ENCODE measurements at places on chromosomes 5 and 9. TPM values are rescaled to one million over a fixed set of nuclear protein-coding genes. Genes with fewer than 3 reads are reported as not detected.

- H3K27ac ChIP-seq = no peak overlapping the region
- no peaks in the 10 kb centered on the region for H3K36me3 ChIP-seq
- no peak for DNase-seq
These were observed 136.7 kb upstream of the ZNF462 start for GRCh38 chr9:106726070-106726815.

DNA sequence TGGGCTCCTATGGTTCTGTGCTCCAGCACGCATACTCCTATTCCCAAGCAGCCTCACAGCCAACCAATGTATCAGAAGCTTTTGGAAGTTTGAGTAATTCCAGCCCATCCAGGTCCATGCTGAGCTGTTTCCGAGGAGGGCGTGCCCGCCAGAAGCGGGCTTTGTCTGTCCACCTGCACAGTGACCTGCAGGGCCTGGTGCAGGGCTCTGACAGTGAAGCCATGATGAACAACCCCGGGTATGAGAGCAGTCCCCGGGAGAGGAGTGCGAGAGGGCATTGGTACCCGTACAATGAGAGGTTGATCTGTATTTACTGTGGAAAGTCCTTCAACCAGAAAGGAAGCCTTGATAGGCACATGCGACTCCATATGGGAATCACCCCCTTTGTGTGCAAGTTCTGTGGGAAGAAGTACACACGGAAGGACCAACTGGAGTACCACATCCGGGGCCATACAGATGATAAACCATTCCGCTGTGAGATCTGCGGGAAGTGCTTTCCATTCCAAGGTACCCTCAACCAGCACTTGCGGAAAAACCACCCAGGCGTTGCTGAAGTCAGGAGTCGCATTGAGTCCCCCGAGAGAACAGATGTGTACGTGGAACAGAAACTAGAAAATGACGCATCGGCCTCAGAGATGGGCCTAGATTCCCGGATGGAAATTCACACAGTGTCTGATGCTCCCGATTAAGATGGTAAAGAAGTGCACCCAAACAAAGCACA, 19.9 kb downstream of the ZBTB34 start:
- no peaks in the 10 kb centered on the region for H3K27me3 ChIP-seq
- no peak for DNase-seq
- no peak overlapping the region for H3K27ac ChIP-seq

- H3K4me1 ChIP-seq = no peaks in the 10 kb centered on the region
- no peaks in the 10 kb centered on the region for H3K27me3 ChIP-seq
- H3K4me3 ChIP-seq = no peak overlapping the region
- DNase-seq = no peak
- H3K27ac ChIP-seq = no peak overlapping the region
These were observed 12.8 kb upstream of the MAPK9 start for GRCh38 chr5:180304431-180305375.

DNA sequence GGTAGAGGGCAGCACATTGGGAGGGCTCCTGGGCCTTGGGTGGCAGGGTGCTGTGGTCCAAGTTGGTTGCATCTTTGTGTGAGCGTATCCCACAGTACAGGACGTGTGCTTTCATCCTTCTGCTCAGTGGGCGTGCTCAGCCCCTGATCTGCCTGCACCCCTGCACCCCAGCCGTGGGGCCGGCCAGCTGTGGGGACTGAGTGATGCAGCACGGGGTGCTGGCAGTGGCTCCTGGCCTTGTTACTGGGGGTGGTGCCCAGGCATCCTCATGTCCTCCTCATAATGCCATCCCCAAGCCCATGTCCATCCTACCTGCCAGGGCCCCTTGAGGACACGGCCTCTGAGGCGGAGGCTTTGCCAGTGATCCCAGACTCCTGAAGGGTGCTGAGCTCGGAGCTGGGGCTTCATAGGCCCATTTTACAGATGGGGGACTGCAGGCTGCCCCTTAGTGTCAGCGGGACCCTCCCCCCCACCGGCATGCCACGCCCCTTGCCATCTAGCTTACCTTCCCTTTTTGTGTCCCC, 100.7 kb downstream of the PHF2 start:
- no peaks in the 10 kb centered on the region for H3K27me3 ChIP-seq
- no peaks in the 10 kb centered on the region for H3K4me1 ChIP-seq
- peaks cover 13% of the 10 kb centered on the region for H3K36me3 ChIP-seq

DNA sequence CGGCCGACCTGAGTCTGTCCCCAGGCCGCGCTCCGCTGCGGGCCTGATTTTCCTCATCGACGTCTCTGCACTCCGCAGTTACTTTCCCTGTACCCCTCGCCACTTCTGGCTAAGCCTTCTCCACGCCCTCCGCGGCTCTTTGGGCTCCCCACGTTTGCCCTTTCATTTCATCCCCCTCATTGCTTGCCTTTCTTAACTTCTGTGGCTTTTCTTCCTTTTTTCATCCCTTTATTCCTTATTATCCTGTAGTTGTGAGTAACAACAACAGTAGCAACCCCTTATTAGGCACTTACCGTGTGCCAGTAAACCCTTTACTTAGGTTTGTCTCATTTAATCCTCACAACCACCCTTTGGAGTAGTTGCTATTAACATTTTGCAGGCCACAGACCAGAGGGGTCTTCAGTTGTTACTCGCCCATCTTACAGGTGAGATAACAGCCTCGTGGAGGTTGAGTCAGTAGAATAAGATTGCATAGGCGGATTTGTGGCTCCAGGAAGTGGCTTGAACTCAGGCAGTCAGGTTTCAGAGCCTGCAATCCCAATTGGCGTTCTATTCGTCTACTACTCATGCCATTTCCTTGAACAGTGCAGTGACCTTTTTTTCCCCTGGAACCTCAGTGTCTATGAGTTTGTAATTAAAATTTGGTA, 724 bp downstream of the TCERG1 start:
- no peaks in the 10 kb centered on the region for H3K36me3 ChIP-seq
- H3K4me1 ChIP-seq = peaks cover 24% of the 10 kb centered on the region
- DNase-seq = no peak
- H3K27ac ChIP-seq = peak overlapping the region; percentile 97

- no peaks in the 10 kb centered on the region for H3K4me1 ChIP-seq
- H3K36me3 ChIP-seq = no peaks in the 10 kb centered on the region
- no peak overlapping the region for H3K27ac ChIP-seq
These were observed 12.3 kb downstream of the MAST4 start for GRCh38 chr5:66608501-66608900.

GRCh38 chr5:81068635-81069034, 108.5 kb downstream of the RASGRF2 start:
- no peak overlapping the region for H3K4me3 ChIP-seq
- H3K27ac ChIP-seq = no peak overlapping the region
- H3K36me3 ChIP-seq = no peaks in the 10 kb centered on the region

TAF11L10 gene
- not detected for total RNA-seq

FIBCD1 gene
- total RNA-seq = 17.5 TPM

All from osteocyte (in vitro differentiated cells).